ENCODE measurements at places on chromosomes 16 and 17.

- DNase-seq = no peak
These were observed 14.7 kb downstream of the RABEP2 start for GRCh38 chr16:28910086-28911031.

DNA sequence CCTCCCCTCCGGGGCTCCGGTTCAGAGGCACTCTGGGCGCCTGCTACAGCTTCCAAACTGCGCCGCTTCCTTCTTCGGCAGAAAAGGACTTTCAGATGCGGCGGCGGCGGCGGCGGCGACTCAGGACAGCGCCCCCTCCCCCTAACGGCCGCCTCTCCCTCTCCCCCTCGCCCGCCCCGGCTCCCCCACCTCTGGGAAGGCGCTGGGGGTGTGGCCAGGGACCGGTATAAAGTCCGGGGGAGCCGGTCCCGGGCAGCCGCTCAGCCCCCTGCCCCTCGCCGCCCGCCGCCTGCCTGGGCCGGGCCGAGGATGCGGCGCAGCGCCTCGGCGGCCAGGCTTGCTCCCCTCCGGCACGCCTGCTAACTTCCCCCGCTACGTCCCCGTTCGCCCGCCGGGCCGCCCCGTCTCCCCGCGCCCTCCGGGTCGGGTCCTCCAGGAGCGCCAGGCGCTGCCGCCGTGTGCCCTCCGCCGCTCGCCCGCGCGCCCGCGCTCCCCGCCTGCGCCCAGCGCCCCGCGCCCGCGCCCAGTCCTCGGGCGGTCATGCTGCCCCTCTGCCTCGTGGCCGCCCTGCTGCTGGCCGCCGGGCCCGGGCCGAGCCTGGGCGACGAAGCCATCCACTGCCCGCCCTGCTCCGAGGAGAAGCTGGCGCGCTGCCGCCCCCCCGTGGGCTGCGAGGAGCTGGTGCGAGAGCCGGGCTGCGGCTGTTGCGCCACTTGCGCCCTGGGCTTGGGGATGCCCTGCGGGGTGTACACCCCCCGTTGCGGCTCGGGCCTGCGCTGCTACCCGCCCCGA, at the start of gene IGFBP4:
Gene IGFBP4 (plus strand): TSS at position 255 of the 792 bp plus-strand sequence. CDS start 286 bp downstream, at position 541.
- DNase-seq = peak; percentile 75

DNA sequence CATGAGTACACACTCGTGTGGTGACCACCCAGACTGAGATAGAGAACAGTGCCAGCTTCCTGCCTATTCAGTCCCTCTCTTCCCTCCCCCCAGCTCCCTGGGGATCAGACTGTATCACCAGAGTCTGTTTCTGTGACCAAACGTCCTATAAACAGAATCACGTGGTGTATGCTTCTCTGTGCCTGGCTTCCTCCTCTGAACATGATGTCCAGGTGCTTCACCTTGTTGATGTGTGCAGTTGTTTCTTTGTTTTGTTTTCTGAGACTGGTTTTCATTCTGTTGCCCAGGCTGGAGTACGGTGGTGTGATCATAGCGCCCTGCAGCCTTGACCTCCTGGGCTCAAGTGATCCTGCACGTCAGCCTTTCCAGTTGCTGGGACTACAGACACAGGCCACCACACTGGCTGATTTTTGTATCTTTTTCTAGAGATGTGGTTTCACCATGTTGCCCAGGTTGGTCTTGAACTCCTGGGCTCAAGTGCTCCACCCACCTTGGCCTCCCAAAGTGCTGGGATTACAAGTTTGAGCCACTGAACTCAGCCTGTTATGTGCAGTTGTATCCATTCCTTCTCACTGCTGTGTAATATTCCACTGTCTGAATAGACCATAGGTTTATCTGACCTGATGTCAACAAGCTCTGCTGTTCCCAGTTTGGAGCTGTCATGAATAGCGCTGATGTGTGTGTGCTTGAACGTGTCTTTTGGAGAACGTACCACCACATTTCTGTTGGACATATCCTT, 28.9 kb upstream of the PRM1 start:
- DNase-seq = peak; percentile 42

GRCh38 chr17:82831818-82832200, 8.0 kb downstream of the ZNF750 start:
- no peak for DNase-seq

DNA sequence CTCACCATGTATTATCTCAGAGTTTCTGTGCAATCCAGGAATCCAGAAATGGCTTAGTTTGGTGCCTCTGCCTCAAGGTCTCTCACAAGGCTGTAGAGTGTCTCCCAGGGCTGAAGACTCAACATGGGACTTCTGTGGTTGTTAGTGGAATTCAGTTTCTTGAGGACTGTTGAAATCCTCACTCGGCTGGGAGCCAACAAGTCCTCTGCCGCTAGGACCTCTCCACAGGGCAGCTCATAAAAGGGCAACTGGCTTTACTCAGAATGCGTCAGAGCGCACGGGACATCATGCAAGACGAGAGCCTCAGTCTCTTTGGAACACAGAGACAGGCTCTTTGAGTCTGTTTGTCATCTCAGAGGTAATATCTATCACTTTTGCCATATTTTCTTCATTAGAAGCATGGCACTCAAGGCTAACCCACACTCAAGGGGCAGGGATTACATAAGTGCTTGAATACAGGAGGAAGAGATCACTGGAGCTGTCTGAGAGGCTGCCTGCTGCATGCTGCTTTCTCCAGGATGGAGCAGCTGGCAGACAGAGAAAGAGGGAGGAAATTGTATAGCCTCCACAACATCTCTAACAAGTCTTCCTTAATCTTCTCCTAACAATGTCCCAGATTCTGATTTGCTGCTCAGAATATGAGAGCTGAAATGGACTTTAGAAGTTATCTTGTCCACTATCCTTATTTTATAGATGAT, 97.5 kb upstream of the ASIC2 start:
- peak; percentile 41 for DNase-seq

GRCh38 chr17:13135506-13135905, 117.7 kb upstream of the ELAC2 start:
- no peak for DNase-seq

- DNase-seq = no peak
These were observed 72.5 kb downstream of the WSCD1 start for GRCh38 chr17:6142701-6143100.

GRCh38 chr17:8862213-8863056, 5.0 kb downstream of the PIK3R6 start:
- no peak for DNase-seq

GRCh38 chr16:53453928-53454327, 19.7 kb downstream of the RBL2 start:
- DNase-seq = no peak

DNA sequence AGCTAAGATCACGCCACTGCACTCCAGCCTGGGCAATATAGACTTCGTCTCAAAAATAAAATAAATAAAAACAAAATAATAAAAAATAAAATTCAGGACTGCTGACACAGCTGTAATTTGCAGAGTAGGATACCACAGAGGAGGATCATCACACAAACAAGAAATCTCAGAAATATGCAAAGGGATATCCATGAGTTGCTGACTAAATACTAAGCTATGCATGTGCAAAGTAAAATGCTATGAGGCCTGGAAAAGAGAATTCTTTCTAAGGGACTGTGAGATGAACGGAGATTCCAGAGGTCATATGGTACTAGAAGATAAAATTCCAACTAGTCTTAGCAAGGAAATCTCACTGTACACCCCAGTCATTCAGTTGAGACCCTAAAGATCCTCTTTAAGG, 74.8 kb downstream of the SLC39A11 start:
- peak; percentile 84 for DNase-seq

DNA sequence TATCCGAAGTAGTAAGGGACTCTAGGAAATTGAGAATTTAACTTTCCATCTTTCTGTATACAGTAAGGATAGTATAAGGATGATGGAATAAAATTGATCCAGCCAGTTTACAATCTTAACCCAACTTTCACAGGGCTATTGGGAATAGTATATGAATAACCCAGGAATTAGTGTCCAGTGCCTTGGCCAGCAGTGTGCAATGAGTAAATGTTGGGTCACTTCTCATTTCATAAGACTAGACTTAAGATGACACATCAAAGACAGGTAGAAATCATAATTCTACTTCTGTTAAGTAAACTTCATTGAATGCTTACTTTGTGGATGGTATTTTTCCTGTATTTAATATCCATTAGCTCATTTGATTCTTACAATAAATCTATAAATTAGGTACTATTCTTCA, 949.6 kb upstream of the GOT2 start:
- peak; percentile 10 for DNase-seq

GRCh38 chr17:34784526-34784925, 176.7 kb downstream of the CCT6B start:
- DNase-seq = no peak

DNA sequence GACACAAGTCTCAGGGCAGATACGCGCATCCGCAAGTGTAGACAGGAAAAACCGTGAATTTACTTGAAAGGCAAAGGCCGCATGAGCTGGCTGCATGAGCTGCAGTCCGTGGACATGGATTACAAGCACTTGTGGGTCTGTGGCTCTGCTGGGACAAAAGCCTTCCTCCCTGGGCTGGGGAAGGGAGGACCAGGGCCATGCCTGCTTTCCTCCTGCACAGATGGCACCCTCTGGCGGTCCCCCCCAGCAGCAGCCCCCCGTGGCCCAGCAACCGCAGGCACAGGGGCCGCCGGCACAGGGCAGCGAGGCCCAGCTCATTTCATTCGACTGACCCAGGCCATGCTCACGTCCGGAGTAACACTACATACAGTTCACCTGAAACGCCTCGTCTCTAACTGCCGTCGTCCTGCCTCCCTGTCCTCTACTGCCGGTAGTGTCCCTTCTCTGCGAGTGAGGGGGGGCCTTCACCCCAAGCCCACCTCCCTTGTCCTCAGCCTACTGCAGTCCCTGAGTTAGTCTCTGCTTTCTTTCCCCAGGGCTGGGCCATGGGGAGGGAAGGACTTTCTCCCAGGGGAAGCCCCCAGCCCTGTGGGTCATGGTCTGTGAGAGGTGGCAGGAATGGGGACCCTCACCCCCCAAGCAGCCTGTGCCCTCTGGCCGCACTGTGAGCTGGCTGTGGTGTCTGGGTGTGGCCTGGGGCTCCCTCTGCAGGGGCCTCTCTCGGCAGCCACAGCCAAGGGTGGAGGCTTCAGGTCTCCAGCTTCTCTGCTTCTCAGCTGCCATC, 1.7 kb upstream of the MRPL12 start:
- no peak for DNase-seq

- no peak for DNase-seq
These were observed 18.9 kb downstream of the DNAJA2 start for GRCh38 chr16:46954562-46954961.

DNA sequence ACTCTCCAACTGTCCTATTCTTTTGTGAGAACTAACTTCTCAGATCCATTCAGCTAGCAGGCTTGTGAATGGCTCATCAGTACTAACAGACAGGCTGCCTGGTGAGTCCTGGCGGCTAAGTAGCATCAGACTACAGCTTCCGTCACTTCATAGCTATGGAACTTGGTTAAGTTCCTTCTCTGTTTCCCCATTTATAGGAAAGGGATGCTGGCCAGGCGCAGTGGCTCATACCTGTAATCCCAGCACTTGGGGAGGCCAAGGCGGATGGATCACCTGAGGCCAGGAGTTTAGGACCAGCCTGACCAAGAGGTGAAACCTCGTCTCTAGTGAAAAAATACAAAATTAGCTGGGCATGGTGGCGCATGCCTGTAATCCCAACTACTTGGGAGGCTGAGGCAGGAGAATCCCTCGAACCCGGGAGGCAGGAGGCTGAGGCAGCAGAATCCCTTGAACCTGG, 49.9 kb upstream of the TANGO6 start:
- DNase-seq = no peak

DNA sequence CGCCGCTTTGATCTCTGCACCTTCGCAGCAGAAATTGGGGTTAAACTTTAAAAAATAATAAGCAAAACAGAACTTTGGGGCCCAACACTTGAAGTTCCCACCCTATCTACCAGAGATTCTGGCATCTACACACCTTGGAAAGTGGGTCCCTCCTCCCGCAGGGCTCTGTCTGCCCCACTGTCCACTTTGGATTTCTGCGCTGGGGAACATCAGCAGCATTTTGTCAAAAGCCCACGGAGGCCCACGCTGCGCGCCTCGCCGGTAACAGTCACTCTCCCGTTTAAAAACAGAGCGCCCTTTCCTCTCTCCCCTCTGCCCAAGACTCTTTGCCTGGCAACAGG, 725 bp upstream of the WNT9B start:
- DNase-seq = no peak

- no peak for DNase-seq
These were observed 33.6 kb upstream of the CACNG4 start for GRCh38 chr17:66930933-66931332.

DNA sequence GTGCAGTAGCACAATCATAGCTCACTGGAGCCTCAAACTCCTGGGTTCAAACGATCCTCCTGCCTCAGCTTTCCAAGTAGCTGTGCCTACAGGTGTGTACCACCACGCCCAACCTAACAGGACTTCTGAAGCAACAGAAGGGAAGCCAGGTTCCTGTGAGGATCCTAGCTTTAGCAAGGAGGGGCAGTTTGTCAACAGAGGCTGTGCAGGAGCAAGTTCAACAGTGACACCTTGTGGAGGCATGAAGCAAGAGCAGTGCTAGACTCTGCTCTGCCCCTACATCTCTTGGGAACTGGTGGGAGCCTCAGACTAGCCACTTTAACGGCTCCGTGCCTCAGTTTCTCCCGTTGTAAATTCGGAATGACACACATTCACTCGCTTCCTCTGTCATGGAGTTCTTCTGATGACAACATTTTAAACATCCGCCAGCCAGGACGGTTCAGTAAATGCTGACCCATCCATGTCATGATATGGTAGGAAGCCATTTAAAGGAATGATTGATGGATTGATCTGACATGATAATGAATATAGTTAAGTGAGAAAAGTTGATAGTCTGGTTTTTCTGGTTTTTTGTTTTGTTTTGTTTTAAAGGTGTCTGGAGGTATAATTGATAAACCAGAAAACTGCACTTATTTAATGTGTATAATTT, 218.7 kb downstream of the MRTFB start:
- no peak for DNase-seq

GRCh38 chr16:53864819-53865493, 161.0 kb downstream of the FTO start:
- DNase-seq = no peak

- no peak for DNase-seq
These were observed 121.8 kb downstream of the IRX3 start for GRCh38 chr16:54164789-54165173.

DNA sequence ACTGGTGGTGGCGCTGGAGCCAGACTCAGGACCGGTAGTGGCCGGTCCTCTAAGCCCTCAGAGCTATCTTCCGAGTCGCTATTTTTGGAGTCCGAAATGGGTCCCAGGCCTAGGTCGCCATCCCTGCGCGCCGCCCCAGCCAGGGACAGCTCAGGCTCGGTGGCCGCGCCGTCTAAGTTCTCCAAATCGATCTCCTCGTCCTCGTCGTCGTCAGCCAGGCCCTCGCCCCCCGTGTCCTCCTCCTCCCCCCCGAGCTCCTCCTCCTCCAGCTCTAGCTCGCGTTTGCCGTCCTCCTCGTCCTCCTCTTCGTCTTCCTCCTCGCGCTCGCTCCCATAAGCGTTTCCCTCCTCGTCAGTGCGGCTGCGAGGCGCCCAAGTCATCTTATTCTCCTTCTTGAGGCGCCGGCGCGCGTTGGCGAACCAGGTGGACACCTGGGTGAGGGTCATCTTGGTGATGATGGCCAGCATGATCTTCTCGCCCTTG, 1.6 kb downstream of the IRX3 start:
- no peak for DNase-seq

- peak; percentile 77 for DNase-seq
These were observed 32.6 kb downstream of the CTCF start for GRCh38 chr16:67594956-67595355.

- DNase-seq = no peak
These were observed 33.5 kb upstream of the GOT2 start for GRCh38 chr16:58767581-58767980.

- no peak for DNase-seq
These were observed 1.2 kb downstream of the SCPEP1 start for GRCh38 chr17:56979091-56979480.

GRCh38 chr17:21538615-21539014, 153.7 kb upstream of the KCNJ18 start:
- DNase-seq = no peak

GRCh38 chr17:8435245-8436168, at the start of gene NDEL1:
TSS of gene NDEL1 (plus strand) at chr17:8435884. CDS start at chr17:8444272, 8,388 bp downstream.
- DNase-seq = peak; percentile 98
